SK-N-DZ (cell line): ENCODE measurements at places on chromosomes 7 and 10.

DNA sequence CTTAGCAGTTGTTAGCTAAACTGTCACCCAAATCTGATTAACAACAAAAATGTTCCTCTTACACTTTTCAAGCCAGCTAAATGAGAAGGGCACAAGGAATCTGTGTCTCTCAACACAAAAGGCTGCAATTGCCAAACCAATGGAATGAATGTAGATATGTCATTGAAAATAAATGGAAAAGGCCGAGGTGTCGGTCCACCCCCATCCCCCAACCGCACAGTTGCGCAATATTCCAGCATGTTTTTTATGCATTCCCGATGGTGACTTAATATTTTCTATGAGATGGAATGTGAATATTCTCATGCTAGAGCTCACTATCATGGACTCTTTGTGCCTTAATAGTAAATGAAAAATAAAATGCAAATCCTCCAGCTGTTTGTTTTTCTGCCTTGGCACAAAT is 181.6 kb upstream of the LRGUK start:
- DNase-seq: no peak

DNA sequence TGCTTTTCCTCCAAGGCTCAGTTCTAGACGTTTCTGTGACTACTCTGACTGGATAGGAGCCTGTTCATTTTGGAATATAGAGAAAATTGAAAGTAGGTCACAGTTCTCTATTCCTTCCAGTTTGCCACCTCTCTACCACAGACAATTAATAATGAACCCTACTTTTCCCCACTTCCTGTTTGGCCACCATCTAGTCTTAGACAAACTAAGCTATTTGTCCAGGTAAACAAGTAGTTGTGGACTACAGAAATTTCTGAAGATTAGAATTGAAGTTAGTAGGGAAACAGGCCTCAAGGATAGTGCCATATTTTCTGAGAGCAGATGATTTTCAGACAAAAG is 87.0 kb downstream of the AUTS2 start:
- no peak for DNase-seq

DNA sequence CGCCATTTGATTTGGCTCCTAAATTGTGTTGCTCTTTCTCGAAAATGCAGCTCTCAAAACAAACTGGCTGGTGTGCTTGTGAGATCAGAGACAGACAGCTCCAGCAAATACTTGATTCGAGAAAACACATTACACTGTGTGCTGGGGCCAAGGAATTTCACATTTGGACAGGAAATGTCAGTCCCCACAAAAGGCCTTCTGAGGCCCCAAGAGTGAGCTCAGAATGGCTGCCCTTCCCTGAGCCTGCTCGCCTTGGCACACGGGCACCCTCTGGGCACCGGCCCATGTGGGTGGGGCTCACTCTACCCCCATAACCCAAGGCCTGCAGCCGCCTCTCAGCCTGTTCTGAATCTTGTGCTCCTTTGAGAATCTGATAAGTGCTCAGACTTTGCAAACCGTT is 13.9 kb upstream of the HSPA12A start:
- no peak for DNase-seq

DNA sequence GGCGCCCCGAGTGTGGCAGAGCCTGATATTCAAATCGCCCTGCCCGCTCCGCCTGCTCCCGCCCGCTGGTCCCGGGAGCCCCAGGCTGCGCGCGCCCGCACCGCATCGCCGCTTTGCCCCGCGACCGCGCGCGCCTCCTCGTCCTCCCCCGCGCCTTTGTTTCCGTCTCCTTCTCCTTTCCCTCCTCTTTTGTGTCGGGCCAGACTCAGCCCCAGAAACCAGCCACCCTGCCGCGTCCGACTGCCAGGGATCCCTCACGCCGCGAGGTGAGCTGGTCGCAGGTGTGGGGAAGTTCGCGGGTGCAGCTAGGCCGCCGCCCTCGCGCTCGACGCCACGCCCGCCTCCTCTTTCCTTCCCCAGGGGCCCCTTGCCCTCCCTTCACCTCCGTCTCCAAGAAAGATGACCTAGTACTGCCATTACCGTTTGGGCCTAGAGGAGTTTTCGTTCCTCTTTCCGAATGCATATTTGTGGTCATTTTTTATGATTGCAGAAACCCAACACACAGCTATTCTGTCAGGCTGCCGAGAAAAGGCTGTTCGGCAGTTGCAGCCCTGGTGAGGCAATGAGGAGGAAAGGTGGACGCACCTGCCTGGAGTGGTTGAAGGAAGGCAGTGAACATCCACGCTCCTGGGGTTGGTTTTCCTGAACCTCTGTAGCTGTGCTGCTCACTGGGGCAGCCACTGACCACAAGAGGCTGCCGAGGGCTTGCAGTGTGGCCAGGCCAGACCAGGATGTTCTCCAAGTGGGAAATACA is 107.3 kb downstream of the SNX10 start:
- peak; percentile 63 for DNase-seq

GRCh38 chr10:16425449-16425848 is 11.4 kb upstream of the PTER start:
- no peak for DNase-seq

DNA sequence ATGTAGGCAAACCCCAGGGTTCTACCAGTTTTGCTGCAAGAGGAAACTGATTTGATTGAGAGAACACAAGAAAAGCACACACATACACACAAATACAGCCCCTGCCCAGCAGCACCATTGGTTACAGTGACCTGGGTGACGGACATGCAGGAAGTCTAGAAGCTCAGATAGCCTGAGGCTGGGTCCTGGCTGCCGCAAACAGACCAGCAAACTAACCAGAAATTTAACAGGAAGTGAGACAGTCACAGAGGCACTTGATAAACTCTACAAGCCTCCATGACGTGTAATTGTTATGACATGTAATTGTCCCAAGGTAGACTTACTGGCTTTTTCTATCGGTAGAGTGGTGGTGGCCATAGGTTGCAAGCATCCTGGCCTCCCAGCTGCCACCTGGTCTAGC is 58.9 kb downstream of the PRKAR2B start:
- DNase-seq: no peak

DNA sequence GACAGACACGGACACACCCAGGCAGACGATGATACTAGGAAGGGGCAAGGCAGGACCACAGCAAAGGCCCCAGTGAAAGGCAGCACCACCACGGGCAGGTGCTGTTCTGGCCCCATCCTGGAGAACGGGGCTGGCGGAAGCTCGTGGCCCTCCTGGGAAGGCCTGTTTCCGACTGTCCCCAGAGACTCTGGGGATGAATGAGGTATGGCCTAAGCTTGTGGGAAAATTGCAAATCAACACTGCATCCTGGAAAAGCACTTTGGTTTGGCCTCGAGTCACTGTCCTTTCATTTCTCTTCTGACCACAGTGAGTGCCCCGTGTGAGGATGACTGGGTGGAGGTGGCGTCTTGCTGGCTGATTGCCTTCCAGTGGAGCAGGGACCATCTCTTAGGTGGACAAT is 81.6 kb upstream of the ANLN start:
- DNase-seq: no peak

DNA sequence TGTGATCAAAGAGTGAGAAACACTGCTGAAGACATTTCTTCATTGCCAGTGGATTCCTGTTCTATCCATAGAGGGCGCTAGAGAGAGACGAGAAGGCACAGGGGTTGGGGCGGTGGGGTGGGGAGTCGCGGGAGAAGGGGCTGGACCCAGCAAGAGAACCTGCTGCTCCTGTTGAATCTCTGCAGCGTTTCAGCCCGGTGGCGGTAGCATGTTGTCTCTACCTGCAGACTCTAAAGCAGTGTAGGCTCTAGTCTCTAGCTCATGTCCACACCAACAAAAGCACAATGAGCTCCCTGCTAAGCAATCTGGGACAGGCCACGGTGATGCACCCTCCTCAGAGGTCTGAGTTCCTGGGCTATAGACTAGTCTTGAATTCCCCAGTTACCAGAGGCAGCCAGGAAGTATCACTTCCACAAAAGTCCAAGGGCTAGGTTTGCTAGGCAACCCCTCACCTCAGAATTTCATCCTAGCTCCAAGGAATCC is 167.7 kb downstream of the DGKB start:
- DNase-seq: no peak

GRCh38 chr10:47192273-47192672 is 107.7 kb upstream of the GDF10 start:
- no peak for DNase-seq

- DNase-seq: no peak
These were observed 17.2 kb downstream of the SFR1 start for GRCh38 chr10:104139221-104139620.

DNA sequence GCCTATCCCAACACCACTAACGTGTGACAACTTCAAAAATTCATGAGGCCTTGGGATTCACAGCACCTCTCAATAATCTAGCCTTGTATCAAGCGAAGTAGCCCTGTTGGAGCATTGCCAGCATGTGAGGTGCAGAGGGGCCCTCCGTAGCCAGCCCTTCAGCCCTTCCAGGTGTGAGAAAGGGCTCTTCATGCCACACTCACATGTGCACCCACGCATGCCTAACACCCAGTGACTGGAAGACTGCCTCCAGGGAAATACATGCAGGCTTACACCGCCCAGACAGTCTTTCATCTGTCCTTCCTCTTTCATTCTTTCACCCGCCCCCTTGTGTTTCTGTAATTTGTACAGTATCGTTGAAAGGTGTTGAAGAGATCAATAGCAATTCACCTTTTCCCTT is 26.1 kb downstream of the LRRC4 start:
- DNase-seq: no peak

GRCh38 chr7:153476166-153476565 is 576.0 kb upstream of the DPP6 start:
- DNase-seq: no peak

GRCh38 chr7:139159900-139160675 is 50.6 kb upstream of the ZC3HAV1 start:
- no peak for DNase-seq

GRCh38 chr7:142085428-142085827 is 26.1 kb upstream of the MGAM2 start:
- DNase-seq: no peak

- no peak for DNase-seq
These were observed 27.8 kb downstream of the MAGI2 start for GRCh38 chr7:79425665-79426064.

GRCh38 chr10:14781763-14782162 is 7.1 kb upstream of the FAM107B start:
- DNase-seq: no peak

- peak; percentile 86 for DNase-seq
These were observed 705.6 kb upstream of the GALNT17 start for GRCh38 chr7:70426249-70426880.

GRCh38 chr10:49690698-49691356 is 11.4 kb downstream of the C10orf53 start:
- no peak for DNase-seq

DNA sequence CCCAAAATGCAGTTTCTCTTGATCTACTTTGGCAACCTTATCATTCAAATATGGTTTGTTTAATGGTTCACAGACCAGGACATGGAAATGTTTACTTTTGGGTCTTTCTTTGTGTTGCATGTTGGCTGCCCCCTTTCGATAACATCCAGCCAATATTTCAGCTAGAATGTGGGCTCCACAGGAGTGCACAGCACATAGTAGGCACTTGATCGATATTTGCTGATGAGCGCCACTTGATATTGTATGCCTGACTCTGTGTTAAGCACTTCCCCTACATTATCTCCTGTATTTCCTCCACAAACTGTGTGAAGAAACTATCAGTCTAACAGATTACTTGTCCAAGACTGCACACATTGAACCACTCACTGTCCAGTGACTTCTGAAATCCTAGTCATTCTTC is 60.2 kb downstream of the SMURF1 start:
- DNase-seq: no peak

DNA sequence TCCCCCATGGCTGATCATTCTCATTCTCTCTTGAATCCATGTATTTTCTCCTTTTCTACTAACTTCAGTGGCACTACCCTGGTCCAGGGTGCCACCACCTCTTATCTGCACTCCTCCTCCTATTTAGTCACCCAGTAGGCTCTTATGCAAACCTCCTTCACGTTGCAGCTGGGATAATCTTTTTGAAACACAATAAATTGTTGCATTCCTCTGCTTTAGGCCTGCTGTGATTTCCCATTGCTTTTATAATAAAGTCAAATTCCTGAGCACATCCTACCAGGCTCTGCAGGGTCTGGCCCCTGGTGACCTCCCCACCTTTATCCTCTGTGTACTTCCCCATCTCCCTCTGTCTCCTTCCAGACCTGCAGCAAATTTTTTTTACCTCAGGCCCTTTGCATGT is 112.7 kb upstream of the KIAA1217 start:
- DNase-seq: no peak

- no peak for DNase-seq
These were observed 99.2 kb downstream of the FOXL3 start for GRCh38 chr7:388961-389701.

DNA sequence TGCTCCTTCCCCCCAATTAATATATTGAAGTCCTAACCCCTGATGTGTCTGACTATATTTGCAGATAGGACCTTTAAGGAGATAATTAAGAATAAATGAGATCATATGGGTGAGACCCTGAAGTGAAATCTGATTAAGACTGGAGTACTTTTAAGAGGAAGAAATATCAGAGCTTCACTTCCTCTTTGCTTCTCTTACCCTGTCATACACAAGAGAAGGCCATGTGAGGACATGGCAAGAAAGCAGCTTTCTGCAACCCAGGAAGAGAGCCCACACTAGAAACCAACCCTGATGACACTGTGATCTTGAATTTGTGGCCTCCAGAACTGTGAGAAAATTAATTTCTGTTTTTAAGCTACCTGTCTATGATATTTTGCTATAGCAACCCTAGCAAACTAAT is 44.2 kb downstream of the JMJD1C start:
- no peak for DNase-seq

- no peak for DNase-seq
These were observed 5.3 kb upstream of the TMEM139 start for GRCh38 chr7:143279186-143280098.

DNA sequence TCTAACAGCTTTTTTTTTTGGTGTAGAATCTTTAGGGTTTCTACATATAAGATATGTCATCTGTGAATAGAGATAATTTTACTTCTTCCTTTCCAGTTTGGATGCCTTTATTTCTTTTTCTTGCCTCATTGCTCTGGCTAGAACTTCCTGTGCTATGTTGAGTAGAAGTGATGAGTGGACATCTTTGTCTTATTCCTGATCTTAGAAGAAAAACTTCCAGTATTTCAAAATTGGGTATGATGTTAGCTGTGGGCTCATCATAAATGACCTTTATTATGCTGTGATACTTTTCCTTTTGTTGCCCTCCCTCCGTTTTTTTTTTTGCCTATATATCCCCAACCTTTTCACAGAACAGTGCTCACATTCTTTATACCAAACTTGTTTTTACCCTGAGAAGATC is 8.8 kb downstream of the AGK start:
- DNase-seq: no peak

GRCh38 chr7:50450590-50451032 is 461 bp upstream of the FIGNL1 start:
- peak; percentile 28 for DNase-seq

DNA sequence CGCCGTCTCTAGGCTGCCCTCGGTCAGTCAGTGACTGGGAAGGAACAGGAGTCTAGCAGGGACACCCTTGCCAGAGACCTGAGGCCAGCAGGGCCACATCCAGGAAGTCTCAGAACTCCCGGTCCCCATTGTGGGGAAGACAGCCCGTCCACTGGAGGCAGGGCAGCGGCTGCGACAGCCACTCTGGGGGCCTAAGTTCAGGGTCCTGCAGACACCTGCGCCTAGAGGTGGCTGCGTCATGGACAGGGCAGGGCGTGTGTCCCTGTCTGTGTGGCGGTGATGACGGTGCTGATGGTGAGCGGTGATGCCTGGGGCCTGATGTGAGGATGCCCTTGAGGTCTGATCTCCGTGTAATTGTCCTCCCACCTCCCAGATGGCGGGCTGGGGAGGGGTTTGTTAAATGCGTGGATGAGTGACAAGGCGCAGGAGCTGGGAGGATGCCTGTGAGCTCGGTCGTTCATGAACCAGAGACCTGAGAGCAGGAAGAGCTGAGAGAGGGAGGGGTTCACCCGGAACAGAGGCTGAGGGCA is 537.9 kb upstream of the FOXK1 start:
- DNase-seq: peak; percentile 89
